GM13977 (cell line): ENCODE measurements at places on chromosomes 11 and 22.
A peak's percentile ranks its signal among the peaks of the same experiment; 100 is the strongest.

DNA sequence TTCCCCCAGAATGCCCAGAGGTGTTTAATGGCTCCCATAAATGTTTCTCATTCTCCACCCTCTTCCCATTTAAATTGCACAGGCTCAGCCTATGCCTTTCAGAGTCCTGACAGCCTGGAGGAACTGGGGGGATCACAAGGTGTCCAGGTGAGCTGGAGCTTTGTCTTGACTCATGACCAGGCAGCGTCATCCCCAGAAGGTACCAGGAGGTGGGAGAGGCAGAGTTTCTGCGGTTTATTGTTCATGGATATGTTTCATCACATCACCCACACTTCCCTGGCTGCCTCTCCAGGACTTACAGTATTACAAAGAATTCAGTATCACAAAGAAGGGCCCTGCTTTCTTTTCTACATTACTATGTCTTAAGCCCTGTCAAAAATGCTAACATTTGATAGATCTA lies 103.2 kb upstream of the GALNT18 start:
- no peak for DNase-seq

GRCh38 chr22:50182176-50183081 lies 3.3 kb upstream of the TRABD start:
- no peak for DNase-seq

DNA sequence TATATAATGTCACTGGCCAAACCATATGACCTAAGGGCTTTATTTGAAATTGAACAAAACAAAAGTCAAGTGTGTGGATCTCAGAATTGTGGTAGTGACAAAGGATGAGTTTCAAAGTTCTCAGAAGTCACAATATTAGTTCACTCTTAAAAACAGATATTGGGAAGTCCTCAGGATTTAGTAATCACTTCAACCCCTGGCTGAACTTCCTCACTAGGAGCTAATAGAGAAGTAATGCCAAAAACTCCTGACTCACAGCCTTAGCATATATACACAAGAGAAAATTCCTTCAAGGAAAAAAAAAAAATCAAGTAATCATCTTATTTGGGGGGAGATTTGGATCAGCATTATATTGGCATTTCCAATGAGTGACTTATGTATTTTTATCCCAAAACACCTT lies 75.6 kb upstream of the APOA1 start:
- no peak for DNase-seq

- no peak for DNase-seq
These were observed 117.2 kb upstream of the BMAL1 start for GRCh38 chr11:13160346-13160745.

DNA sequence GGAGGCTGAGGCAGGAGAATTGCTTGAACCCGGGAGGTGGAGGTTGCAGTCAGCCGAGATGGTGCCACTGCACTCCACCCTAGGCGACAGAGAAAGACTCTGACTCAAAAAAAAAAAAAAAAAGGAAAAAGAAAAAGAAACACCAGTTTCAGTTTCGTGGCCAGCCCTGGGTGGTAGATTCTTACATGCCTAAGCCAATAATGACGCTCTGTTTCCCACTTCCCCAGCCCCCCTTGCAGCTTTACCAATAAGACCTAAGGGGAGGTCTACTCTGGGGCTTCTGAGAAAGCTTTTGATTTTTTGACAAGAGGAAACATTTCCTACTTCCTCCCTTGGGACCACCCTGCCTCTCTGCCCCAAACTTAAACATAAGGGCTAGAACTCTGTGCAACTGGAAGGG lies 30.0 kb upstream of the PTPRJ start:
- DNase-seq, result no peak

DNA sequence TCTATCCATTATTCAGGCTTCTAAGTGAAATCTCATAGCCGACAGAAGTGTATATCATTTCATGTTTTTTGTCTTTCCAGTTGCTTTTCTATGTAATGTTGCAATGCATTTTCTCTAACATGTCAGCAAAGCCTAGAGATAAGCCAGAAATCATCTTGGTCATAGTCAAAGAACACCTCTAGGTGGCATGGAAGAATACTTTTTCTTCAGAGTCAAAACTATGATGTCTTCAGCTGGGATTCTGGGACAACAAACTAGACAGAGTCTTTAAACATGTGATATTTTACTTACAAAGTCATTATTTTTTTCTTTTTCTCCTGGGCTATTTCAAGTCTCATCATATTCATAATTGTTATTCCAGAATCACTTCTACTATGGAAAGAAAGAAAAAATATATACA lies 4.4 kb downstream of the GAS2 start:
- DNase-seq, result peak; percentile 32

DNA sequence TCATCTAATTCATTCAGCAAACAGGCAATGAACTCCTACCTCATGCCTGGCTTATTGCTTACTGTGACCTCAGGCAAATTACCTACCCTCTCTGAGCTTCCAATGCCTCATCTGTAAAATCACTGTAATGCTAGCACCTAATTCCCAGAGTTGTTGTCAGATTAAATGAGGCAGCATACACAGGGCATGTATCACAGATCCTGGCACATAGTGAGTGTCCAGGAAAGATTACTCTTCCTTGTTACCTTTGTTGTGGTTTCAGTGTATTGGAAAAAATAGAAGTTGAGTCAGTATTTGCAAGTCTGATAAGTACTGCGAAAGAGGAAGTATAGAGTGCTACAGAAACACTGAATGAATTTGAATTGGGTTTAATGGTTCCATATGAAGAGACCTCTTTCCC lies 26.4 kb upstream of the LRRC55 start:
- no peak for DNase-seq

DNA sequence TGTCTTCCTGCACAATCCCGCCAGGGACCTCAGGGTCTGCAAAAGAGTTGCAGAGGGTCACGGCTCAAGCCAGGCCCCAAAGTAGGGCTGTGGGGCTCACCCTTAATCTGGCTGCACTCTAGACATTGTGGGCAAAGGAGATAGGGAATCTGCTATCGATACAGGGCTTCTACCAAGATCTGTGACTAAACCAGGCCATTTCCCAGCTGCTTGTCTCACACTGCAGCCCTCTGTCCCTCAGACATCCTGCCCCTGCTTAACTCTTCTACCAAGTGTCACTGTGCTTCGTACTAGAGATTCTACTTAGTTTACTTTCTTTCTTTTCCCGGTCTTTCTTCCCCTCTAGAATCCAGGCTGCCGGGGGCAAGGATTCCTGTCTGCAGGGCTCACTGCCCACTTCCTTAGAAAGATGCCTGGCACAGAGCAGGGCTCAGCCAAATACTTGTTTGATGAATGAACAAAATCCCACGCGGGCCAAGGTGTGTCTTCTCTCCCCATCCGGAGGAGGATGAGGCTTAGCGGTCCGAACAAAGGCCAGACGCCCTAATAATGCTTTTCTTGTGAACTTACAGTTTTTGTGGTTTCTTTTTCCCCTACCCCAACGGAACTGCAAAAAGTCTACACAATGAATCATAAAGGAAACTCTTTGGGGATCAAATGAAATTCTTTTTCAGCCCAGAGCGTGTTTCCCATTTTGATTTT lies 61.3 kb upstream of the ANO1 start:
- no peak for DNase-seq

DNA sequence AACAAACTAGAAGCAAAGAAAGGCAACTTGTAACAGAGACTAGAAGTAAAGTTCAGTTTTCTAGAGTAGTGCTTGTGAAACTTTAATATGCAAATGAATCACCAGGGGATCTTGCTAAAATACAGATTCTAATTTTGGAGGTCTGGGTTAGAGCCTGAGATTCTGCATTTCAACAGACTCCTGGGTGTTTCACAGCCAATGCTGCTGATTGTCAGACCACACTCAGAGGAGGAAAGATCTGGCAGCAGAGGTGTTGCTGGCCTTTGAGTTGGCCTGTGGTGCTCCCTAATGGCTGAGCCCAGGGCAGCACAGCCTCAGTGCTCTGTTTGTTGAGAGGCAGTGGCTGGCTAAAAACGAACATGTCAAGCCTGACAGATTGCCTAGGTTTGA lies 5.4 kb downstream of the CRY2 start:
- peak; percentile 70 for DNase-seq
